Suprapubic skin (tissue), 4 donors: ENCODE measurements at places on chromosomes 16 and 17.

DNA sequence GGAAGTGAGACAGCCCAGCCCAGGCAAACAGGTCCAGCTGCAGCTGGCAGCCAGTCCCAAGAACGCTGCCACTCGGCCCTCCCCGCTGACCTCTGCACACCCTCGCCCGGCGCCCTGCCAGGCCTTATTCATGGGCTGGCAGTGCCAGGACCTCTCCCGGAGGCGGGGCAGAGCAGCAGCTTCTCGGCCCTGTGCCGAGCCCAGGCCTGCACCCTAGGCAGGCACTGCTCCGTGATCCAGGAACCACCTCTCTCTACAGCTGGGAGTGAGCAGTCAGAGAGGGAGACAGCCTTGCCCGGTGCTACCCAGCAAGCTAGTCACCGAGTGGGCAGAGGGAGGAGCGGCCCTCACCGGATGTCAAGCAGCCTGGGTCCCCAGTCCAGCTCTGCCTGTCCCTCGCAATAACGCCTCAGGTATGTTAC is 79.9 kb upstream of the CBX4 start:
- peaks cover 57% of the 10 kb centered on the region for H3K27me3 ChIP-seq
- H3K4me1 ChIP-seq = peaks cover 30% of the 10 kb centered on the region
- H3K36me3 ChIP-seq = no peaks in the 10 kb centered on the region
- no peak overlapping the region for H3K27ac ChIP-seq
- DNase-seq = no peak
- H3K4me3 ChIP-seq = peak overlapping the region; percentile 15

- H3K4me3 ChIP-seq = no peak overlapping the region
- H3K4me1 ChIP-seq = peaks cover 2% of the 10 kb centered on the region
- H3K36me3 ChIP-seq = peaks cover 48% of the 10 kb centered on the region
- no peak overlapping the region for H3K27ac ChIP-seq
- DNase-seq = no peak
Measured at GRCh38 chr17:64574646-64575045, 67.9 kb downstream of the CEP95 start.

GRCh38 chr17:5591966-5592365 is 7.7 kb upstream of the NLRP1 start:
- H3K4me3 ChIP-seq = no peak overlapping the region
- H3K36me3 ChIP-seq = no peaks in the 10 kb centered on the region
- peaks cover 25% of the 10 kb centered on the region for H3K27me3 ChIP-seq
- H3K27ac ChIP-seq = no peak overlapping the region
- peaks cover 3% of the 10 kb centered on the region for H3K4me1 ChIP-seq

GRCh38 chr16:65042438-65043365 is 79.2 kb downstream of the CDH11 start:
- H3K27me3 ChIP-seq = no peaks in the 10 kb centered on the region
- H3K27ac ChIP-seq = no peak overlapping the region
- no peaks in the 10 kb centered on the region for H3K36me3 ChIP-seq
- no peak overlapping the region for H3K4me3 ChIP-seq

DNA sequence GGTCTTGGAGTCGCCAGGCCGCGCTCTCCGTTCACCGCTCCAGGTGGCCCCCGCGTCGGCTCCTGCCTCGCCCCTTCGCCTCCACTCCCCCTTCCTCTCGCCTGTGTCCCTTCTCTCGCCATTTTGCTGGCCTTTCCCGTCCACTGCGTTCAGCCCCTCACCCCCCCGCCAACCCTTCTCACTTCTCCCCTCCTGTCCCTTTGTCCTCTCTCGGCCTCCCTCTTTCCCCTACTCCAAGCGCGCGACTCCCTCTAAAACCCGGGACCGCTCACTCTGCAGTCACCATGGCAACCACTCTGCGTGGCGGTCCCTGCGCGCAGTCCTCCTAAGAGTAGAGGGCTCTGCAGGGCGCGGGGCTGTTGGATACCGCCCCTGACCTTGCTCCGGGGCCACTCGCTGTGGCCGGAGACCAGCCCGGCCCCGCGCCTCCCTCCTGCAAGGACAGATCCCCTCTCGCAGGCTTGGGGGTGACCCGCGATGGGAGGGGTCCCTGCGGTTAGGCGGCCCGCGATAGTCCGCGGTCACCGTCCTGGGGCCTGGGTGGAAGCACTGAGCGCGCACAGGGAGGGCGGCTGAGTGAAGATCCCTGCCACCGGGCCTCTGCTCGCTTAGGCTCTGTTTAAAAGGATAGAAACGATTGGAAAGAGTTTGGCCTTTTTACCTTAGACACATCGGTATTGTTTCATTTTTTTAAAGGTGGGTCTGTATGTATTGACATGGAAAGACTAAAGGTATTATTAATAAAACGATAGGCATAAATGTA is 454 bp downstream of the CCDC40 start:
- H3K4me3 ChIP-seq = peak overlapping the region; percentile 67
- H3K27ac ChIP-seq = peak overlapping the region; percentile 85
- peak; percentile 80 for DNase-seq
- peaks cover 30% of the 10 kb centered on the region for H3K4me1 ChIP-seq
- no peaks in the 10 kb centered on the region for H3K36me3 ChIP-seq
- H3K27me3 ChIP-seq = no peaks in the 10 kb centered on the region
